ENCODE measurements at places on chromosomes 1 and 21. TPM values are rescaled to one million over a fixed set of nuclear protein-coding genes. Genes with fewer than 3 reads are reported as not detected.

Gene EPRS1
- 53.8 TPM for total RNA-seq

Gene F5
- total RNA-seq, result 0.98 TPM

Gene PDC
- total RNA-seq, result not detected

Gene CTSE
- total RNA-seq, result not detected

Gene CNTN2
- 9.4 TPM for total RNA-seq

Gene CCDC30
- total RNA-seq, result 7.5 TPM

Gene ZFP69B
- total RNA-seq, result 2.1 TPM

Gene KIF26B
- total RNA-seq, result 1.4 TPM

Gene TBCE
- 21.6 TPM for total RNA-seq

Gene C4BPB
- total RNA-seq, result not detected

DNA sequence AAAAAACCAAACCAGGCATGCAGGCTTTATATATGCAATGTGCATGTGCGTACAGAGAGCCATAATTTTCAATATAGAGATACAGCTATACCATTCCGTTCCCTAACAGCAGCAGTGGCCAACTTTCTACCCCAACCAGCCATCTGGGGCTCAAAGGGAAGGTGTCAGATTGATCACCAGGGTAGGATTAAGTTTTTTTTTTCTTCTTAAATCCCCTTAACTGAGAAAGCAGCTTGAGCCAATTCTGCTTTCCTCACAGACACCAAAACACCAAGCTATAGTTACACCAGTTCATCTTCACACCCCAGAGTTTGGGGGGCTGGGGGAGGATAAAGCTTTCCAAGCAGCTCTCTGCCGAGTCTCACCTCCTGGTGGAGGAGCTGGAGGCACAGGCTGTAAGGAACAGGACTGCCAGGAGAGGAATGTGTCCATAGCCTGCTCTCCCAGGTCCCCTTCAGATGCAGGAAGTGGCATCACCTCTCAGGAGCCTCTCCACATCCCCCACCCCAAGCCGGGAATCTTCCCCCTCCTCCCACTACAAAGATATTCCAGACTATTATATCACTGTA is 87.9 kb downstream of the SSBP3 start:
- H3K27me3 ChIP-seq, result no peaks in the 10 kb centered on the region
- H3K36me3 ChIP-seq, result no peaks in the 10 kb centered on the region
- H3K4me1 ChIP-seq, result peaks cover 38% of the 10 kb centered on the region
- H3K4me3 ChIP-seq, result no peak overlapping the region
- DNase-seq, result no peak

DNA sequence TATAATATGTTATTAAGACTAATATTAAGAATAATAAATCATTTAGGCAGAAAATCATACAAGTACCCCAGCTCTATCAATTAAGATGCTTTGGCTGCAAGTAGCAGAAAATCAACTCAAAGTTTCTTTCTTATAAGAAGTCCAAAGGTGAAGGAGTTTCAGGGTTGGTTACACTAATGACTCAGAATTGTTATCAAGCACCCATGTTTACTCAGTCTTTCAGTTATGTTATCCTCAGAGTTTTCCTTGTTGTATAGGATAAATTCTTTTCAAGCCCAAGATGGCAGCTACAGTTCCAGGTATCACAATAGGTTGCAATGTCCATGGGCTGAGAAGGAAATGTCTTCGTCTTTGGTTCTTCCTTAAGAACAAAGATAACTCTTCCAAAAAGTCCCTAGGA is 163.6 kb downstream of the TNFSF18 start:
- no peak overlapping the region for H3K27ac ChIP-seq
- no peak for DNase-seq
- H3K4me3 ChIP-seq, result no peak overlapping the region
- no peaks in the 10 kb centered on the region for H3K4me1 ChIP-seq
- H3K36me3 ChIP-seq, result no peaks in the 10 kb centered on the region
- no peaks in the 10 kb centered on the region for H3K27me3 ChIP-seq

GRCh38 chr1:206507284-206508129 is at the start of gene RASSF5:
Gene RASSF5, plus strand, starts transcription at chr1:206507531. Its CDS starts 72 bp downstream, at chr1:206507603.
- peak within 1 kb of the TSS; percentile 80 for H3K4me3 ChIP-seq
- peak; percentile 86 for DNase-seq
- no peaks in the 10 kb centered on the region for H3K27me3 ChIP-seq
- H3K27ac ChIP-seq, result peak within 1 kb of the TSS; percentile 57
- H3K36me3 ChIP-seq, result no peaks in the 10 kb centered on the region

- no peak overlapping the region for H3K27ac ChIP-seq
- no peaks in the 10 kb centered on the region for H3K4me1 ChIP-seq
- no peaks in the 10 kb centered on the region for H3K27me3 ChIP-seq
- peak; percentile 36 for DNase-seq
Measured at GRCh38 chr1:160006312-160006940, 25.4 kb downstream of the PIGM start.

GRCh38 chr21:36096398-36097290 is 26.8 kb downstream of the CBR1 start:
- no peak overlapping the region for H3K4me3 ChIP-seq
- H3K36me3 ChIP-seq, result no peaks in the 10 kb centered on the region
- no peak overlapping the region for H3K27ac ChIP-seq
- DNase-seq, result no peak

- H3K27ac ChIP-seq, result peak overlapping the region; percentile 96
- H3K36me3 ChIP-seq, result peaks cover 33% of the 10 kb centered on the region
- H3K4me3 ChIP-seq, result no peak overlapping the region
- peaks cover 53% of the 10 kb centered on the region for H3K4me1 ChIP-seq
Measured at GRCh38 chr1:150970808-150971582, 3.6 kb downstream of the CERS2 start.

DNA sequence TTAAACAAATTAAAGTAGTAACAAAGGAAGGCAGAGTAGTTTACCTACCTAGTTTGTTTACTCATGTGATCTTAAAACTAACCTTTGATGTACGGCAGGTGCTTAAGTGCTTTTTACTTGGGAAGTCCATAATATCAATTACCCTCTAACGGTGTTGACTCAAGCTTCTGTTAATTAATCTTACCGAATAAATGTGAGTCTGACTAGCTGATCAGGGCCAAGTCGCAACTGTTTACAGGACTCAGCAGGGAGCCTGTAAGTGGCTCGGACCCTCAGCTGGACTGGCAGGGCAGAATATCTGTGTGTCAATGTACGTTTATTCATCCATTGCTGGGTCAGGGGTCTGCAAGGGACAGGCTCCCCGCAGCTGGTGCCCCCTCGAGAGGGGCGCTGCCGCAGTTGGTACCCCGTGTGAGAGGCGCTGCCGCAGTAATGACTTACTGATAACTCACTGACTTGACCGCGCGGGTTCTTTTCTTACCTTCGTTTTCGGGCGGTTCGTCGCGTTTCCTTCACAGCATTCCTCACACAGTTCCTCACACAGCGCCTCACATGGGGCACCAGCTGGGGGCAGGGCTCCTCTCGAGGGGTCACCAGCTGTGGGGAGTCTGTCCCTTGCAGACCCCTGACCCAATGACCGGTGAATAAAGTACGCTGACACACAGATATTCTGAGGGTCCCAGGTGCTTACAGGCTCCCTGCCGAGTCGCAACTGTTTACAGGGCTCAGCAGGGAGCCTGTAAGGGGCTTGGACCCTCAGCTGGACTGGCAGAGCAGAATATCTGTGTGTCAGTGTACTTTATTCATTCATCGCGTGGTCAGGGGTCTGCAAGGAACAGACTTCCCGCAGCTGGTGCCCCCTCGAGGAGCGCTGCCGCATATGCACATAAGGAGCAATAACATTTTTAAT is 3.0 kb downstream of the FMO1 start:
- H3K27me3 ChIP-seq, result peaks cover 10% of the 10 kb centered on the region
- no peak for DNase-seq
- H3K4me3 ChIP-seq, result peak overlapping the region; percentile 20
- no peaks in the 10 kb centered on the region for H3K4me1 ChIP-seq
- no peaks in the 10 kb centered on the region for H3K36me3 ChIP-seq

- peak; percentile 64 for DNase-seq
- peak overlapping the region; percentile 88 for H3K27ac ChIP-seq
- peak overlapping the region; percentile 57 for H3K4me3 ChIP-seq
Measured at GRCh38 chr1:155226188-155226909, 17.9 kb downstream of the MTX1 start.

GRCh38 chr1:27600498-27601175 is 3.3 kb downstream of the AHDC1 start:
- no peaks in the 10 kb centered on the region for H3K36me3 ChIP-seq
- H3K4me3 ChIP-seq, result peak overlapping the region; percentile 97
- peaks cover 6% of the 10 kb centered on the region for H3K4me1 ChIP-seq
- H3K27ac ChIP-seq, result peak overlapping the region; percentile 99

GRCh38 chr1:184810735-184811343 is 56.2 kb upstream of the EDEM3 start:
- peaks cover 11% of the 10 kb centered on the region for H3K4me1 ChIP-seq
- no peak overlapping the region for H3K4me3 ChIP-seq
- no peaks in the 10 kb centered on the region for H3K27me3 ChIP-seq
- DNase-seq, result no peak
- H3K27ac ChIP-seq, result no peak overlapping the region

DNA sequence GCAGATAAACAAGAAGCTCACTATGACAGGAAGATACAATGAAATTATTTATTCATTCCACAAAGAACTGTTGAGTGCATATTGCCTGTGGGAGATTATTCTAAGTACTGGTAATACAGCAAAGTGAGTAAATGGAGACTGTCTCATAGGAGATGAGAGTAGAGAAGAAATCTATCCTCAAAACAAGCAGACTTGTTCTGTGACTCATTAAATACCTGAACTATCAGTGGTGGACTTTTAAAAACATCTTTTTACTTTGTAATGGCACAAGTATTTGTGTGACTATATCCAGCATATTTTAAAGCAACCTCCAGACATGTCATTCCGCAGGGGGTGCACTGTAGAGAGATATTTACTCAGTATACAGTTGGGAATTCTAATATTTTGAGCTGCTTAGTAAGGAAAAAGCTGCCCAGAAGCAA is 259.2 kb downstream of the FMN2 start:
- no peak overlapping the region for H3K4me3 ChIP-seq
- no peaks in the 10 kb centered on the region for H3K27me3 ChIP-seq
- H3K4me1 ChIP-seq, result no peaks in the 10 kb centered on the region
- H3K36me3 ChIP-seq, result peaks cover 4% of the 10 kb centered on the region
- DNase-seq, result no peak
- H3K27ac ChIP-seq, result no peak overlapping the region

DNA sequence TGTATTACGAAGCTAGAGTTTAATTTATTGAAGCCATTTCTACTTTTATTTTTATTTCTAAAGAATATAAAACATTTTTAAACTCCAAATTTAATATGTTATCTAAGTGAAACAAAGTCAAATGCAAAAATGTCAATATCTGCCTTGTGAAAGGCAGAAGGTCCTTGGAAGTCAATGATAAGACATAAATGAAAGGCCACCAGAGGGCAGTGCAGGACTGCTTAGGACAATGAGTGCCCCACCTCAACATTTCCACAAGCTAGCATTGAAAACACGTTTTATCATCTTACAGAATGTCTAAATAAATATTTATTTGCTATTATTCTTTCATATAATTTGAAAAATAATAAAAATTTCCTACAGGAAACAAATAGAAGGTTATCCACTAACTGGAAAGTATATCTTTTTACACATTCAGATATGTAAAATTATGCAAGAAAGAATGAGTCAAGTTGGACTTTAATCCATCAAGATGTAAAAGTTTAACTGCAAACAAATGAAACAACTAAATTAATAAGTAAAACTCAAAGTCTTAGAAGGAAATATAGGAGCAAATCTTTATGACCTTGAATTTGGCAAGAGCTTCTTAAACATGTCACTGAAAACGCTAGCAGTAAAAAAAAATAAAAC is 140.1 kb upstream of the FMN2 start:
- H3K4me1 ChIP-seq, result no peaks in the 10 kb centered on the region
- no peaks in the 10 kb centered on the region for H3K36me3 ChIP-seq
- no peaks in the 10 kb centered on the region for H3K27me3 ChIP-seq

- H3K4me3 ChIP-seq, result no peak overlapping the region
- no peak for DNase-seq
- H3K27me3 ChIP-seq, result no peaks in the 10 kb centered on the region
- no peaks in the 10 kb centered on the region for H3K36me3 ChIP-seq
Measured at GRCh38 chr1:50264590-50264989, 155.9 kb downstream of the ELAVL4 start.

DNA sequence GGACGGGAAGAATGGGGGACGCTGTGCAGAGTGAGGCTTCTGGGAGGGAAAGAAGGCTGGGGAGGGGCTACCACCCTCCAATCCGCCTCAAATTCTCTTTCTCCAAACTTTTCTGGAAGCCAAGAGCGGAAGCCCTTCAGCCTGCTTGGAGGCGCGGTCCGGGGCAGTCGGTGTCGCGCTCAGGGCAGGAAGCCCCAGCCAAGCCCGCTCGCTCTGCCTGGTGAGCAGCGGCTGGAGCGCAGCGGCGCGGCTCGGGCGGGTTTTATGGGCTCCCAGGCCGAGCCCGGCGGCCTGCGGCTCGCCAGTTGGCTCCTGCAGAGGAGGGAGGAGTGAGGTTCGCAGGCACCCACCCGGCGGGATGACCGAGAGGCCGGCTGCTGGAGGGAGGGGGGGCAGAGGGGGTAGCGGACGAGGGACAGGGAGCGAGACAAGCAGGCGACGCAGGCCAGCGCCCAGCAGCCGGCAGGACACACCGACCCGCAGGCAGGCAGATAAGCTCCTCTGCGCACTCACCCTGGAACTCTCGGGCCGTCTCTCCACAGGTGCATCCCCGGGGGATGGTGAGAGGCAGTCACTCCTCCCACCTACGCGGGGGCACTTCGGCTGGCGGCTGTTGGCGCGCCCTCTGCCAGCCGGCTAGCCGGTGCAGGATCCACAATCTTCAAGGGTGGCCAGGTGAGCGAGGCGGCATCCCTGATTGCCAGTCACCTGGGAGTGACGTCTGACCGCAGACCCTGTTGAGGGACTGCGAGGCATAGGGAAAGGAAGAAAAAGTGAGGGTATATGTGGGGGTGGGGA is at the start of gene AVPR1B:
TSS of gene AVPR1B (minus strand) at position 238 of the 798 bp plus-strand sequence. CDS start 498 bp downstream, outside the sequence.
- DNase-seq, result no peak
- H3K27me3 ChIP-seq, result no peaks in the 10 kb centered on the region
- no peak within 1 kb of the TSS for H3K27ac ChIP-seq
- H3K36me3 ChIP-seq, result no peaks in the 10 kb centered on the region
- peak within 1 kb of the TSS; percentile 48 for H3K4me3 ChIP-seq

DNA sequence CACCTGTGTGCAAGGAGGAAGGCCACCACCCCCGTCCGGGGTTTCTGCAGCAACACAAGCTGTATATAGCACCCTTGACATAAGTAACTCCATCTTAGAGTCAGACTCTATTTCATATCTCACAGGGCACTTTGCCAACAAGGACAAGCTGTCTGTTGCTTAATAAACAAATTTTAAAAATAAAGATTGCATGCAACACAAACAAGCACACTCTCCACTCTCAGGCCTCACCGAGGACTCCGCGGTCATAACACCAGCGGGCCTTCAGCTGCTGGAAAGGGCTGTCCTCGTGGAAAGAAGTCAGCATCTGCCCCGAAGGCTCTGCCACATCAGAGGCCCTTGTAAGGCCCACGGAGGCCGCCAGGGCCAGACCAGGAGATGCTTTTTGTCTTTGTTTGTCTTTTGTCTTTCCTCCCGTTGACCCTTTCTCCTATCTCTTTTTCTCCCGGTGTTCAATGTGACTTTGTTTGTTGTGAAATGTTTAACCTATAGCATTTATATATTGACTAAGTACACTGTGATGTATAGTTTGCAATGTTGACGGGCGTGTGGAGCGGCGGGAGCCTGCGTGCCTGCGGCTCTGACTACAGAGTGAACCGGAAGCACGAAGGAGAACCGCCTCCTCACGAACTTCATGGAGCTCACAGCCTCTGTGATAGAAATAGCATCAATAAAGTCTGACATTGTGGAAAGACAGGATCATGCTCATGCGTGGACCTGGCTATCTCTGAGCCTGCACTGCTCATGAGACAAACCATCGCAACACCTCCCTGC is 24.1 kb downstream of the MEGF6 start:
- H3K27ac ChIP-seq, result no peak overlapping the region
- no peak for DNase-seq
- H3K4me1 ChIP-seq, result no peaks in the 10 kb centered on the region
- no peak overlapping the region for H3K4me3 ChIP-seq
